ENCODE measurements at places on chromosomes 7 and 10. TPM values are rescaled to one million over a fixed set of nuclear protein-coding genes. Genes with fewer than 3 reads are reported as not detected.

The OR2A42 gene
- total RNA-seq, result not detected

The HOXA11 gene
- 1.4 TPM for total RNA-seq

The GIMAP4 gene
- total RNA-seq, result not detected

The C10orf71 gene
- total RNA-seq, result not detected

The PRLHR gene
- not detected for total RNA-seq

The CD36 gene
- 6.5 TPM for total RNA-seq

GRCh38 chr7:91266689-91267090 is 2.5 kb downstream of the FZD1 start:
- DNase-seq, result no peak

DNA sequence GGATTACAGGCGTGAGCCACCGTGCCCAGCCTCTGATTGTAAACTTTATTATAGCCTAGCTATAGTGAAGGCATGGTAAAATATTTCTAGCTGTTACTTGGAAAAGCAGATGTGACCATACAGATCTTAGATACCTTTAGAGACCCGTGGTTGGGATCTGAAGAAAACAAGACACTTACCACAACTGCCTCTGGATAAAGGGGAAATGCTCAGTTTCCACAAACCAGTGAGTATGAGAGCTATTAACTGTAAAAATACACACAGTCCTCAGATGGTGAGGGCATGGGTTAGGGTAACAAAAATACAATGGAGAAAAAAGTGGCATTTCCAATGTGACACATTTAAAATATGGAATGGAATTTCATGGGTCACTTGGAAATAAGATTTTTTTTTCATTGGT is 63.0 kb downstream of the ZNF438 start:
- no peak for DNase-seq

DNA sequence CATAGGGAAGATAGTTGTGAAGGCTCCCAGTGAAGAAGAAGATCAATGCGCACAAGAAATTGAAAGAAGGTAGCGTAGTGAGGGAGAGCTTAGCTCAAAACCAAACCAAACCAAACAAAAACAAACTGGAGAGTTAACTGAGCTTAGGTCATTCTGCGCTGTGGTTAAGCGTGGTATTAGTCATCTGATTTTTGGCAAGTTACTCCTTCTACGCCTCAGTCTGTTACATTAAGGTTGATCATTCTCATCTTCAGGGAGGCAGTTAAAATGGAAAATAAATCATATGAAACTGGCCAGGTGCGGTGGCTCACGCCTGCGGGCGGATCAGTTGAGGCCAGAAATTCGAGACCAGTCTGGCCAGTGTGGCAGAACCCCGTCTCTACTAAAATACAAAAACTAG is 259.7 kb downstream of the EXOC4 start:
- DNase-seq, result peak; percentile 31

DNA sequence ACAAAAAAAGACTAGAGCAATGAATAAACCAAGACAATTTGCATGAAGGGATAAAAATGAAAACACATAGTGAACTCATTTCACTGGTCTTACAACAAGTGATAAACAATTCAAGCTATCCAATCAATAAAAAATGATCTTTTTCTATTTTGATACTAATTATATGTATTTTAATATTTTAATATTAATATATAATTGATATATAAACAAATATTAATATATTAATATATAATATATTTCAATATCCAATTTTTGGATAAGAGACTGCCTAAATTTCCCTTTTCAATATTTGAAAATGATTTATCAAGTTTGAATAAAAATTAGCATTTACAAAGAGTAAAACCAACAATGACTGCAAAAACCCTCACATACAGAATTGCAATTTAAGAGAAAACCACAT is 317.9 kb downstream of the GPR158 start:
- no peak for DNase-seq

DNA sequence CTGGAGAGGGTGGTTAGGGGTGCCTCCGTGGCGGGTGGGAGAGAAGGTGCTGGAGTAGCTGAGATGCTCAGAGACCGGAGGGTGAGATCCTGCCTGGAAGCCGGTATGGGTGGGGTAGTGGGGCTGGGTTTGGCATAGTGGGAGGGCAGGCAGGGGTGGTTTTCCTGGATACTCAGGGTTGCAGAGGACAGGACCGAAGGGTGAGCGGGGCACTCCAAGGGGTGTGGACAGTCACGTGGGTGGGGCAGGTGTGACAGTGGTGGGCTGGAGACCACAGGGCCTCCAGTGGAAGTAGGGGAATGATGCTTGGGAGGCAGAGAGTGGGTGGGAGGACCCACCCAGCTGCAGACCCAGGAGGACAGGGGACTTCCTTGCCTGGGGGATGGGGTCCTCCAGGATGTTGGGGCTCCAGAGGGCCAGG is 1.9 kb downstream of the SCART1 start:
- DNase-seq, result no peak

GRCh38 chr7:98284335-98285036 is 3.0 kb downstream of the BRI3 start:
- peak; percentile 97 for DNase-seq
